Subcutaneous preadipocyte (primary cell): ENCODE measurements at places on chromosomes 7 and 10. TPM values are rescaled to one million over a fixed set of nuclear protein-coding genes. Genes with fewer than 3 reads are reported as not detected.

Gene DNAJC12
- 1.8 and 2.7 TPM in 2 replicates for total RNA-seq

Gene MYL10
- not detected in 2 replicates for total RNA-seq

Gene CAMK2B
- total RNA-seq: 0.73 and 0.98 TPM in 2 replicates

Gene VOPP1
- 43.0 and 54.2 TPM in 2 replicates for total RNA-seq

Gene TMEM196
- not detected in 2 replicates for total RNA-seq

Gene CNTNAP2
- total RNA-seq: not detected in 2 replicates

Gene GALNT11
- total RNA-seq: 35.2 and 48.9 TPM in 2 replicates

Gene TMEM178B
- under 0.01 and 0.73 TPM in 2 replicates for total RNA-seq

Gene TDRD1
- total RNA-seq: 2.6 and 3.3 TPM in 2 replicates

Gene CPVL
- 0.98 and 2.6 TPM in 2 replicates for total RNA-seq

Gene ADIRF
- 35.2 and 51.1 TPM in 2 replicates for total RNA-seq

Gene TSPAN13
- total RNA-seq: 0.39 and 1.1 TPM in 2 replicates

Gene GPNMB
- total RNA-seq: 102 and 202 TPM in 2 replicates

Gene AGAP4
- total RNA-seq: 1.8 and 4.5 TPM in 2 replicates

Gene SFXN4
- total RNA-seq: 13.6 and 19.0 TPM in 2 replicates

Gene ANKRD30A
- total RNA-seq: not detected in 2 replicates

Gene TMEM236
- total RNA-seq: under 0.01 TPM in 2 replicates

Gene TM9SF3
- 71.7 and 87.8 TPM in 2 replicates for total RNA-seq
